Activated CD4-positive, alpha-beta memory T cell treated with anti-CD3 and anti-CD28 coated beads for 36 hours (primary cell): ENCODE measurements at places on chromosomes 11 and 22. TPM values are rescaled to one million over a fixed set of nuclear protein-coding genes. Genes with fewer than 3 reads are reported as not detected.

- DNase-seq, result no peak
These were observed 7.8 kb upstream of the RTL6 start for GRCh38 chr22:44505796-44506354.

GRCh38 chr11:96595011-96595410 lies 205.2 kb downstream of the JRKL start:
- no peak for DNase-seq

GRCh38 chr11:6598555-6598954 lies 4.9 kb downstream of the RRP8 start:
- no peak for DNase-seq

DNA sequence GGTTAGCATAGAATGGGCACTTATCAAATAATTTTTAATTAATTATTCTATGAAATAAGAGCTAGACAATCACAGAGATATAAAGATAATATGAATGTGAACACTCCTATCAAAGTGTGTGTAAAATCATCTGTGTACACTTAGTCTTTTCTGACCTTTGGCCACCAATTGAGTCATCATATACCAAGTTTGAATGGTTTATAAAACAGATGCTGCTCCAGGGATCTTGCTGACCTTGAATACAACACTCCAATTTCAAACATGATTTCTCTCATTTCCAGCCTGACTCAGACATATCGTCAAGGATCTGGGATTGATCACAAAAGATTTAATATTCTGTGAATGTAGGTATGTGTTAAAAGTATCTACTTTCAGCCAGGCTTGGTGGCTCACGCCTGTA lies 2.9 kb upstream of the OR51V1 start:
- DNase-seq, result no peak

DNA sequence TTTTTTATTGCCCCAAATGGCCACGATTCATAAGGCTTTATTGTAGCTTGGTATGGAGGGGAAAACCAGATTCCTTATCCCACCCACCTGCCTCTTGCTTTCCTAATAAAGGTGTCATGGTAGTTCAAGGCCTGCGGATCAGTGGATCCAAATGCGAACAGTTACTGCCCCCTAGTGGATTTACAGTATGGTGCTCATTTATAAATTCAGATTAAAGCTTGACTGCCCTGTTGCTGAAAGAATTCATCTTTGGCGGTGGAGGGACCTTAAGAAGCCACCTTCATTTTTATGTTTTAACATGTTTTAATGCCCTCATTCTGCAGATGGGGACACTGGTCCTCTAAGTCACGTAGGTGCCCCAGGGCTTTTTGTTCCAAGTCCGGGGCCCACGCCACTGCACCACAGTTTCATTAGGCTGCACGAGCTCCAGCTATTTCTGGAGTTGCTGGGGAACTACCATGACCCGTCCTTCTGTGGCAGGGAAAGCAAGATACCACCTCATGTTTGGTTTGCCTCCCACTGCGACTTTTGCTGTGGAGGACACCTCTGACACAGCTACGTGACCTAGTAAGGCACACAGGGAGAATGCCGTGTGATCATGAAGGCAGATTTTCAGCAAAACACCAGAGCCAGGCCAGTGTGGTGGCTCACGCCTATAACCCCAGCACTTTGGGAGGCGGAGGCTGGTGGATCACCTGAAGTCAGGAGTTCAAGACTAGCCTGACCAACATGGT lies 15.6 kb upstream of the INCENP start:
- peak; percentile 34 for DNase-seq

GRCh38 chr11:78045851-78046485 lies 17.7 kb upstream of the THRSP start:
- peak; percentile 82 for DNase-seq

- DNase-seq, result no peak
These were observed 37.1 kb downstream of the NUCB2 start for GRCh38 chr11:17313349-17314231.

DNA sequence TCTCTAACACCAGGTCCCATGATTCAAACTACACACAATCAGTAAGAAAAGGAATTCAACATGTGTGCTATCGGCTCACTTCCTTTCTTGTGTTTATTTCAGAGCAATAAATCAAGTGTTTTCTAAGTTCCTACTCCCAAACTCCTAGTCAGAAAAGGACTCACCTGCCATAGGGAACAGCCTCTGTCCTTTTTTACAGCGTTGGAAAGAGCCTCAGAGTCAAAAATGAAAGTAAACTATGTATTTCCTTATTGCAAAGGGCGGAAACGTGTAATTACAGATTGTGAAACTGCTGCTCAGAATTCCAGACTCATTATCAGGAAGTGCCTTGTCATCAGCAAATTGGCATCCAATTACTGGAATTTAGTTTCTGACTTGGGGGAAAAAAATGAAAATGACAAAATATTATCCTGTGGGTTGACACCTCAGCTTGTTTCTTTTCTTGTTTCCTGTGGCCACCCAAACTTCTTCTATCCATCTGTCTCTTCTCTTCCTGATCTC lies at the start of gene CASP4:
CASP4 (minus strand) TSS at position 220 of the 501 bp plus-strand sequence; CDS start at position 171, 49 bp downstream.
- no peak for DNase-seq

- no peak for DNase-seq
These were observed 55.2 kb downstream of the FLRT1 start for GRCh38 chr11:64090806-64091516.

- no peak for DNase-seq
These were observed 11.8 kb downstream of the NAP1L4 start for GRCh38 chr11:2980168-2980840.

DNA sequence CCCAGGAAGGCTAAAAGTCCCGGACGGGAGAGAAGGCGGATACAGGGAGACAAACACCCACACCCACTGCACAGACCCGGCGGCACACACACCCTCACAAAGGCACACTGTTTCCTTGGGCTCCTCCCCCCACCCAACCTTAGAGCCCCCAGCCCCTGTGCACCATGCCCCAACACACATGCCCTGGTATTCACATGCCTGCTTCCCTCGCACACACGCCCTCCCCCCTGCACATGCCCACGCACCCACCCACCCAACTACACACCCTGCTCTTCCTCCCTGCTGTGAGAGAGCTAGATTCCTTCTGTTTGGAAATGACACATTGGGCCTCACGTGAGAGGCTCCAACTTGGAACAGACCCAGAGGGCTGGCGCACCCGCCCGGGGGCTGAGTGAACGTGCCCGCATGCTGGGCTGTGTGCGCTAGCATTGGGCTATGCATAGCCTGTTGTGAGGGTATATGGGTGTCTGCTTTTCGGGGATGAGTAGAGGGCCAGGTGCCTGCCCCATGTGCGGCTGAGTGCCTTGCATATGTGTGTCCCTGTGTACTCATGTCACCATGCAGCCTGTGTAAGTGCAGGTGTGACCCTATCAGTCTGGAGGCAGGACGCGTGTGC lies 518 bp upstream of the CHRM1 start:
- no peak for DNase-seq

- no peak for DNase-seq
These were observed 14.7 kb upstream of the TUB start for GRCh38 chr11:8066036-8066910.

DNA sequence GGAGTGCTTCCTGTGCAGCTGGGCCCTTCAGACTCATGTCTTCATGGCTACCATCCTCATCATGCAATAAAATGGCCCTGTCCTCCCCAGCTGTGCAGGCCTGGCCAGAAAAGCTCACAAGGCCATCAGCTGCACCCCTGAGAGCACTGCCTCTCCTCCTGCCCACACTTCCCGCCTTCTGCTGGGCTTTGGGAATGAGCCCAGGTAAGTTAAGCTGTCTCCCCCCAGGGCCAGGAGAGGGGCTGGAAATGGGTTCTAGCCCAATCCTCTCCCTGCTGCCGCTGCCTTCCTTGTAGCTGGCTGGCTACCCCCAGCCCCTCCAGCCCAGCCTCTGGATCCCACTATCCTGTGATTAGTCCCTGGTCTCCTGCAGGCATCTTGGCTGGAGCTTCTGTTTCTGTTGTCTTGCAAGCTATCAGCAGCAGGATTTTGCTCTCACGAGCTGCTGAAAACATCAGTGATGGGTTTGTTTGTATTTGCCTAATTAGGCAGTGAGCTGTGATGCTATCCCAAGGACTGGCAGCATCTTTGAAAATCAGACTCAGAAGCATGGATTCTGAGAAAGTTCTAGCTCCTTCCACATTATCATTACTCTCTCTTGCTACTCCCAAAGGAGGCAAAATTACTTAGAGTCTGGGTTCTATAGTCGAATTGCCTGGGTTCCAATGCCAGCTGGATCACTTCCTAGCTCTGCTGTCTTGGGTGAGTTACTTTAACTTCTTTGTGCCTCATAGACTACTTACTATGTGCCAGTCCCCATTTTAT lies 168.1 kb downstream of the ST3GAL4 start:
- DNase-seq, result no peak

GRCh38 chr11:96228910-96229309 lies 114.1 kb downstream of the MAML2 start:
- no peak for DNase-seq

DNA sequence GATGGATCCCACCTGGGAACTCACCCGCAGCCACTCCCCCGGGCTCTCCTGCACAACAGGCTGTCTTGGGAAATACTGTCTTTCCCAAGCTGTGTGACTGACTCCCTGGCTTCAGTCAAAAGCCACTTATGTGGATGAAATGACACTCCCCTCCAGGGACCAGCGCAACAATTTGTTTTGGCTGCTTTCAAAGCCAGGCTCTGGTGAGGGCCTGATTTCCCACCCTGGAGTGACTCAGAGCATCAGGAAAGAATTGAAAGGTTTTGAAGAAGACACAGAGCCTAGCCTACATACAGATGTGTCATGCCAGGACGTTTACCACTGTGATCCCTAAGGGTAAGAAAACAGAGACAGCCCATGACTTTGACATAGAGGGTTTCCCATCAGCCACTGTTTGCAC lies 550.5 kb downstream of the MIAT start:
- DNase-seq, result no peak

GRCh38 chr11:9639099-9639498 lies 24.8 kb upstream of the SWAP70 start:
- DNase-seq, result no peak

- no peak for DNase-seq
These were observed 69.7 kb downstream of the RAB38 start for GRCh38 chr11:88105526-88105925.

DNA sequence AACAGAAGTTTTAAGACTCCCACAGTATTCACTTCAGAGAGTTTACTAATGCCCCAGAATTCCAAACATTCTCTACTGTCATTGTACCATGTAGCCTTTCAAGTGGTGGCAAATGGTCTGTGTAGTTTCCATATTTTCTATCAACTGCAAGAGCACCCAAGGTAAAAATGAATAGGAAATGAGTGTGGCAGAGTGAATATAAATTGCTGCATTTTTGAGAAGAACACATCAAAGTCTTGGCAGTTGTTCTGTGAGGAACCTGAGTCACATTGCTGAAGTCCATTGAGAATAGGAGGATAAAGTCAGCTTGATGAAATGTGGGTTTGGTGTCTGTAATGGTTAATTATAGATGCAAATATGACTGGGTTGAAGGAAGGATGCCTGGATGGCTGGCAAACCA lies 193.6 kb downstream of the AASDHPPT start:
- no peak for DNase-seq

DNA sequence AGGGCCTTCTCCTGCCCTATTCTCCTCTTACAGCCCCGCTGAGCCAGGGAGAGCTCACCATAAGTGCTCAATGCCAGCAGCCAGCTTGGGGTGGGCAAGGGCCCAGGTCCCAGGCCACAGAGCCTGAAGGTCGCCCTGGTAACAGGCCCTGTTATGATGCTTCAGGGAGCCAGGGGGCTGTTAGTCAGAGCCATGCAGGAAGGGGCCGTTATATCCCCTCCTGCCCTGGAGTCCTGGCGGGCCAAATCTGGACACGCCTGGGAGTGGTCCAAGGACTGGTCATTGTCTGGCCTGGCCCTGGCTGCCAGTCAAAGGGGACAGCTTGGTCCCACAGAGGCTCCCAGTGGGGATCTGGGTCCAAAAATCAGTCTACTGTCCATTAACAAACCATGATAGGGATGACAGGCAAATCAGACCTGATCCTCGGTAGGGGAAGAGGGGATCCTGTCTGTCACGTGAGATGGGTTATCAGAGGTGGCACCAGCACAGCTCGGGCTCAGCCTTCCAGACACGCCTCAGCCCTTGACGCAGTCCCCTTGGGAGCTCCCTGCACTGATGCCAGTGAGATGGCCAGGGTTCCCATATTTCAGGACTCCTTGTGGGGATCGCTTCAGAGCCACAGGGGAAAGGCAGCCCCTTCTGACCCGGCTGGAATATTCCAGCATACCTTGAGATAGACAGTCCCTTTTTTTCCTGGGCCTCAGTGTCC lies 55.9 kb downstream of the LRRC32 start:
- no peak for DNase-seq

GRCh38 chr11:117492578-117493251 lies 165.1 kb downstream of the CEP164 start:
- DNase-seq, result no peak

- no peak for DNase-seq
These were observed 102.7 kb upstream of the BIRC3 start for GRCh38 chr11:102214623-102215022.

- no peak for DNase-seq
These were observed 229.5 kb upstream of the MPPED2 start for GRCh38 chr11:30815619-30816018.

DNA sequence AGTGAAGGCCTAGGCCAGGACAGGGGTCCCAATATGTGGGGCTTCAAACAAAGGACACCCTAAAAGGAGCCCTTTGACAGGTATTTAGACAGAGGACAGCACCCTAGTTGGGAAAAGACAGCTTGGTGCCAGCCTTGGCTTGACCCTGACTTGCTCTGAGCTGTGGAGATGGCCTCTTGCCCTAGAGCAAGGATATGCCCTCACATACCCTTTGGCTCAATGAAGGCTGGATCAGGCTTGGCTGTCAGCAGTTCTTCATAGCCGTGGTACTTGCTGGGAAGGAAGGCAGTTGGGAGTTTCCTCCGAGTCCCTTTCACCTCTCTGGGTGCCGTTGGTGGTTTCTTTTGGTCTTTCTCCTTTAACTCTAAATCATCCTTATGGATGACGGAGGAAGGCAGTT lies 96.2 kb downstream of the RNF169 start:
- no peak for DNase-seq

DNA sequence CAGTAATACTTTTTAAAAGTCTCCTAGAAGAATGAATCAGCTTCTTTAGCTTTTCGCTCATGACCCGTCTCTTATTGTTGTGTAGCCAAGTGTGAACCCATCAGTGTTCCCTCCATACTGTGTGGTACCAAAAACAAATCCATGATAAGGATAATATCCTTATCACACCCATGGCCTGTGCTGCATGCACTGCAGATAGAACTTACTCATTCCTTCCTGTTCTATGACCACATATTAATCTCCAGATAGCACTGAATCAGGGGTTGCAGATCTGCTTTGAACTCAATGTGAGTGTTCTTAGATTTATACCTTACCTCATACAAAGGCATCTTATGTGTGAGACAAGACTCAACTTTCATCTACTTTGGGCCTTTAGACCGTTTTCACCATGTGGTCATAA lies 373.4 kb downstream of the JRKL start:
- no peak for DNase-seq

GRCh38 chr11:117564321-117564720 lies 232.7 kb downstream of the DSCAML1 start:
- DNase-seq, result no peak

GRCh38 chr11:43955381-43956118 lies 13.1 kb downstream of the C11orf96 start:
- no peak for DNase-seq

Gene SLC17A6
- not detected for total RNA-seq

Gene ZBTB3
- 8.4 TPM for total RNA-seq

Gene PDE3B
- total RNA-seq, result 21.8 TPM

Gene CHRNA10
- total RNA-seq, result 1.0 TPM

Gene PI4KA
- total RNA-seq, result 58.9 TPM

Gene NLRP6
- 1.2 TPM for total RNA-seq

Gene APOBEC3B
- 44.3 TPM for total RNA-seq

Gene BCO2
- total RNA-seq, result 0.73 TPM

Gene LUZP2
- total RNA-seq, result not detected
